ENCODE measurements at places on chromosomes 5 and 9.

GRCh38 chr5:68420476-68421344, 205.2 kb downstream of the PIK3R1 start:
- no peak for DNase-seq

DNA sequence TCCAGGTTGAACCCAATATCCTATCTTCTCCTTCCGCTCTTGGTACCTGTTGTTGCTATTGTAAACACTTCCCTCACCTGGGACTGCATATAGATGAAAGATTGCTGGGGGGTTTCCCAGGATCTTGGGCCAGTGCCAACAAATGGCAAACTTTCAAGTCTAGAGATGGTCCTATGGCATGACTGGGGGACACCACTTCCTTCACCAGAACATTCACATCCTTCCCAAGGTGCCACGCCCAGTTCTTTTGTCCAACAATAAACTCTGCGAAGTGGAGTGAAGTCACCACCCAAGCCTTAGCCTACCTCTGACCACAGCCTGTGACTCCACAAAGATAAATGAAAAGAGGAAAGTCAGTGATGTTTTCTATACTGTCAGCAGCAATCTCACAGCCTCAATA, 34.4 kb downstream of the DOCK8 start:
- no peak for DNase-seq

DNA sequence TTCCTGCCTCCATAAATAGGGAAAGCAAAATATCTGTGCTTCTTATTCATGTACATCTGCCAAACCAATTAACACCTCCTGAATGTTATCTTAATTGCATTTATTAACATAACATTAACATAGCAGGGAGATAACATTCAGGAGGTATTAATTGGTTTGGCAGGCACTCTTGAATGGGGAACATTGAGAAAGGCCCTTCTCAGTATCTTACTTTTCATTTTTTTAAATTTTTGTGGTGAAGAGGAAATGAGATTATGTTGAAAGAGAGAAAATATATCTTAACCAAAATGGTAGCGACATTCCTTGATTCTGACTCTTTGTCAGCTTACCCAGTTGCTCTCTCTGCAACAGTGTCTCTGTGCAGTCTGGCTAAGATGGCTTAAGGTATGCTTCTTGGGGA, 100.4 kb upstream of the TLE1 start:
- DNase-seq: no peak

DNA sequence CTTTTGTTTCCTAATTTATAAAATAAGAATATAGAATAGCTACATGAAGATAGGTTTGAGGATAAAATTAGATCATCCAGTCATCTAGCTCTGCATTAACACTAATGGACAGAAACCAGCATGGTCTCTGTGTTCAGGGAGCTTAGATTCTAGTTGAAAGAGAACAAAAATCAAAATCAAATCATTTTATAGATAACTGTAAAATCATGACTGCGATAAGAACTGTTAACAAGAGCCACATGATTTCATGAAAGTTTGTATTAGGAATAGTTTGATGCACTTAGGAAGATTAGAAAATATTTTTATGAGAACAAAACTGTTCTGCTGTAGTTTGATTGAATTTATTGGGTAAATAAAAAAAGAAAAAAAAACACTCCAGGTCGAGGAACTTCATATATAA, 1074.7 kb downstream of the MAT2B start:
- no peak for DNase-seq

- no peak for DNase-seq
Measured at GRCh38 chr9:15433661-15434060, 11.0 kb downstream of the SNAPC3 start.

DNA sequence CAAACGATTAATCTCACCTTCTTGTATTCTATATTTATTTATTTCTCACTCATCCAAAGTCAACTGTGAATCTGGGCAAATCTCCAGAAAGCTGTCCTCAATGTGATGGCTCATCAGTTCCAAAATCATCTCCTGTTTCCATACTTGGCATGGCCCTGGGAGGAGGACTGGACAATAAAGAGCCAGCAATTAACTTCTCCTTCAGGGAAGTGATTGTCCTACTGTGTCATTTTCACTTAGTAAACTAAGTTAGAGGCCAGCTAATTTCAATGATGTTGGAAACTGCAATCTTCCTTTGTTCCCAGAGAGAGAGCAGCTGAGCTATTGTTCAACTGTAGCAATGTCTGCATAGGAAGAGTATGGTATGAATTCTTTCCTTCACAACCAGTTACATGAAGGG, 17.5 kb downstream of the CDH12 start:
- peak; percentile 4 for DNase-seq

DNA sequence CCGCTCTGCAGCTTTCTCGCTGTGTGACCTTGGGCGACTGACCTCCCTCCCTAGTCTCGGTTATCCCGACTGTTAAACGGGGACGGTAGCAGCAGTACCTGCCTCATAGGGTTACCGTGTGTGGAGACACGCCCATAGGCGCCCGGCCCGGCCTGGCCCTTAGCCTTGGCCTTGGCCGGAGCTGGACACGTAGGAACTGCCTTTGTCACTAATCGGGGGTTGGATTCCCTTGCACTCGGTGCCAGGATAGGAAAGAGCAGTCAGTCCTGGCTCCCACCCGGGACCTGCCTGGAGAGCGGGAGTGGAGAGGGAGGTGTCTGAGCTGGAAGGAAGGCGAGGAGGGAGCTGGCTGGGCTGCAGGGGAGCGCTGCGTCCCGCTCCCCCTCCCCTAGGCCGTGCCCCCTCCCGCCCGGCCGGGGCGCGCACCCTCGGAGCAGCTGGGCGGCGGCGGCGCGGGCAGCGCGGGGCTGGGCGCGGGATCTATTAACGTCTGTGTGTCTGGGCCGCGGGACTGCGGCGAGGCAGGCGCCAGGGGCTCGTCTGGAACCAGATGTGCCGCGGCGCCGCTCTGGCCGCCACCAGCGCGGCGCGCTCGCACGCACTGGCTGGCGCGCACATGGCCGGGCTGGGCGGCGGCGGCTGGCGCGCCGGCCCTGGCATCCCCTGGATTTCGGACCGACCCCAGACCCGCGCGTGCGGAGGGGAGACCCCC, 31.7 kb downstream of the PRRX2 start:
- DNase-seq: no peak

- no peak for DNase-seq
Measured at GRCh38 chr9:116843863-116844620, 156.9 kb downstream of the TRIM32 start.

- no peak for DNase-seq
Measured at GRCh38 chr5:125196481-125197111, 450.2 kb upstream of the ZNF608 start.

- no peak for DNase-seq
Measured at GRCh38 chr5:42074353-42074752, 149.3 kb downstream of the FBXO4 start.

DNA sequence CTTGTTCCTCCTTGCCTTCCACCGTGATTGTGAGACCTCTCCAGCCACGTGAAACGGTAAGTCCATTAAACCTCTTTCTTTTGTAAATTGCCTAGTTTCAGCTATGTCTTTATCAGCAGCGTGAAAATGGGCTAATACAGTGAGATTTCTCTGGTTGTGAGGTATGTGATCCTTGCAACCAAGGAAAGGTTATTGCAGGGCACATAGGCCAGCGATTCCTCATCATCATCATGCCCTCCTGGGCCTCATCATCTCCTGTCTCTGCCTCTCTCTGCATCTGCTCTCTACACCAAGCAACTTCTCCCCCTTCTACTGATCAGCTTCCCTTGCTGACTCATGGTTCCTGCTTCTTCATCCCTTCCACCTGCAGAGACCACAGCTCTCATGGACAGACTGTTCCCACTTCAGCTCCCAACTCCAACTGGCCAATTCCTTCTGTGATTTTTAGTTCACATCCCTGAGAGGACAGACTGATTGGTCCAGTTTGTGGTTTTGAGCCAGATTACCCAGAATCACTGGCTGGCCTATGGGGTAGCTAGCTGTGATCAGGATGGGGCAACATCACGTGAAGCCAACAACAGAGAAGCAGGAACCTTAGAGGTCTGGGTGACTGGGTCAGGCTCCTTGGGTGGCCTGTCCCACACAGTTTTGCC, 53.1 kb downstream of the LIX1 start:
- DNase-seq: no peak

DNA sequence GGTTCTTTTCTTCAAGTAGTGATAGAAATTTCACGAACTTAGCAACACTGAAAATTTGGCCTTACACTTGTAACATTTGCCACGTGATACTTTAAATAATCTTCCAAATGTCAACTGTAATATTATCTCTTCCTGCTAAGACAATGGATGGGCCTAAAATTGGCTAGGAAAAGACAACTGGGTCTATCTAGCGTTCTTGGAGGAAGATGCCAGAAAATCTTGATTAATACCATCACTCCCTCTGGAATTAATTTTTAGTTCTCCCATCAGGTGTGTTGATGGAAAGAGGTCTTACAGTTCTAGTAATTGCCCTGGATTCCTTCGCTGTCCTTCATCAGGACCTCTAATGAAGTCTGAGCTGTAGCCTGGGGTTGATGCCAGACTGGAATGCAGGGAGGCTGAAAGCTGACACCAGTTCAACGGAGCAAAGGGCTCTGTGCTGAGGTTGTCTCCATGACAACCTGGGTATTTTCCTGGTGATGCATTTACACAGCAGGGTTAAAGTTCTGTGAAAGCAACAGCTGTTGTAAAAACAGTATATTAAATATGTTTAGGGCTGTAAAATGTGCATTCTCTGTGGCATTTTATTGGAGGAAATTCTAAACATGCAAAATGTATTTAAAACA, 92.3 kb downstream of the GAS1 start:
- no peak for DNase-seq

DNA sequence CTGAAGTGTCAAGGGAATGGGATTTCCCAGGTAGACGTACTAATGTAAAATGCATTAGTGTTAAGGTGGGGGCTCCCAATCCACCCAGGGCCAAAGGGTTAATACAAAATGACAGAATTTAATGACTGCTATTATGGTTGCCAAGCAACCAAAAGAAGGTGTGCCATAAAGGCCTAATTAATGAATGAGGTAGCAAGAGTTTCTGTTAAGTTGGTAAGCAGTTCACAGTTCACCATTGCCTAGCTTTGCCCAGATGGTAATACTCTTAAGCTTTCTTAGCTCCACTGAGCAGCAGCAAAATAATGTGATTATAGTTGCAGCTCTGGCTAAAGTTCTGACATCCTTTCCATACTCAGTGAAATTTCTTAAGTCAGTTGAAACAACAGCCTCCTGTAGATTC, 211.7 kb downstream of the DENND1A start:
- no peak for DNase-seq

DNA sequence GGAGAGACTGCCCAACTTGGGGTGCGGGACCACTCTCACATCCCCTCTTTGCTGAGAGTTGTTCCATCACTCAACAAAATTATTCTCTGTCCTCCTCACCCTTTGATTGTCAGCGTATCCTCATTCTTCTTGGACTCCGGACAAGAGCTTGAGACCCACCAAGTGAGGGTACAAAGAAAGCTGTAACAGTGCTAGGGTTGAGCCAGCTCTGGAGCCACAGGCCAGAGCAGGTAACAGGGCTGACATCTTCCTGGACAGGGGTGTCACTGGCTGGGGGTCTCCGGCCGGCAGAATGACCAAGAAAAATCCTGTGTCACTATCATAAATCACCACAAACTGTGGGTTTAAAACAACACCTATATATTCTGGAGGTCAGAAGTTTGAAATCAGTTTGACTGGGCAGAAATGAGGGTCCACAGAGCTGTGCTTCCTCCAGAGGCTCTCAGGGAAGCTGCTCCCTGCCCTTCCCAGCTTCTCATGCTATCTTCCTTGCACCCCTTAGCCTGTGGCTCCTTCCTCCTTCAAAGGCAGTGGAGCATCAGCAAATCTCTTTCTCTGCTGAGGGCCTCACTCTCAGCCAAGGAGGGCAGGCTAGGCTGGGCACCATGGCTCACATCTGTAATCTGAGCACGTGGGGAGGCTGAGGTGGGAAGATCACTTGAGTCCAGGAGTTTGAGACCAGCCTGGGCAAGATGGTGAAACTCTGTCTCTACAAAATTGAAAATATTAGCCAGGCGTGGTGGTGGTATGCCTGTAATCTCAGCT, 4.1 kb upstream of the BBLN start:
- DNase-seq: no peak

DNA sequence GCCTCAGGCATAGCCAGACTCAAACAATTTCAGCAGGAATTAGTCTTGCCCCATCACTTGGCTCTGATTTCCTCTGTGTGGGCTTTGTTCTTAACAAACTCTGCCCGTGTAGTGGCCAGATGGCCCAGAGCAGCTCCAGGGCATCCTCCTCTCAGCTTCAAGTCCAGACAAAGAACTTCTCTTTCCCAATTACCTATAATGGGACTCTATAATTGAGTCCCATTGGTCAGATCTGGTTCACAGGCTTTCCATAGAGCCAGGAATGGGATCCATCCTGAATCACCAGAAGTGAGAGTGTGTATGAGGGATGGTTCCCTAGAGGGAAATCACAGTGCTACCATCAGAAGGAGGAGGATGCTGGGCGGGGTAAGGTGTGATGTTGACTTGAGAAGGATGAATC, 515.8 kb downstream of the KIF4B start:
- DNase-seq: no peak

DNA sequence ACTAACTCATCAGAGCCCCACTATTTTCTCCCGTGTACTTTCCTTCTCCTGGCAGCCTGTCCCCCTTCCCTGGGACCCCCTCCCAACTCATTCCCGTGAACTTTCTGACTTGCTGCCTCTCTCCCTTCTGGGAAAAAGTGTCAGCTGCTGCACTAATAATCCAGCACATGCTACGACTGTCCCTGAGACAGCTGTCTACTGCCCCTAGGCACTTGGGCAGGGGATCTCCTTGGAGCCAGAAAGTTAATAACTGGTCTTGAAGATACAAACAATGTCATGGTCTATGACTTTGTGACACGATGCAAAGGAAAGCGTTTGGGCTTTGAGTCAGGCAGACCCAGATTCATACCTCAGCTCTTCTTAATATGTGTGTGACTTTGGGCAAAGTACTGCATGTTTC, 10.1 kb upstream of the RNF183 start:
- no peak for DNase-seq

GRCh38 chr5:83993803-83994202, 273.1 kb upstream of the HAPLN1 start:
- no peak for DNase-seq

- DNase-seq: no peak
Measured at GRCh38 chr9:86099701-86100364, 475 bp upstream of the GOLM1 start.

DNA sequence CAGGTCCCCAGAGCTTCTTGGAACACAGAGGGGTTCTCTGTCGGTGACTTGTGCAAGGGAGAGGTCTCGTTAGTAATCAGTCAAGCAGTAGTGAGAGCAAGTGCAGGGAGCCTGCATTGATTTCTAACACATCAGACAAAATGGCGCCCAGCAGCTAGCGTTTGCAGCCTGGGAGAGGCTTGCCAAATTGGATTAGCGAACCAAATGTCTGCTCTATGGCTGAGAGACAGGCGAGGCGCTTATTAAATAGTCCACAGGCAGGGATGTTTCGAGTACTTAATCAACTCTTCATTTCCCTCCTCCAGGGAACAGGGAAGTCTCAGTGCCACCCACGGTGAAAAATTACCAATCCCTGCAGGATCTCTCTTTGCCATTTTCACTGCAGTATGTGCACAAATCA, 131.4 kb upstream of the SHB start:
- DNase-seq: no peak

GRCh38 chr9:112558476-112558875, 71.8 kb downstream of the KIAA1958 start:
- no peak for DNase-seq

- no peak for DNase-seq
Measured at GRCh38 chr9:103949096-103949495, 145.0 kb upstream of the SMC2 start.

GRCh38 chr9:126160067-126160853, 166.4 kb upstream of the MVB12B start:
- DNase-seq: no peak

- DNase-seq: no peak
Measured at GRCh38 chr9:91516777-91517176, 93.1 kb upstream of the NFIL3 start.

GRCh38 chr9:107447081-107447480, 42.5 kb downstream of the KLF4 start:
- no peak for DNase-seq

Data from Panc1 (cell line).